ENCODE measurements at places on chromosomes 3 and 15.

GRCh38 chr15:57059026-57059660 lies 140.7 kb downstream of the TCF12 start:
- no peak for DNase-seq

- no peak for DNase-seq
Observed at GRCh38 chr3:119084371-119085069, 49.9 kb upstream of the IGSF11 start.

DNA sequence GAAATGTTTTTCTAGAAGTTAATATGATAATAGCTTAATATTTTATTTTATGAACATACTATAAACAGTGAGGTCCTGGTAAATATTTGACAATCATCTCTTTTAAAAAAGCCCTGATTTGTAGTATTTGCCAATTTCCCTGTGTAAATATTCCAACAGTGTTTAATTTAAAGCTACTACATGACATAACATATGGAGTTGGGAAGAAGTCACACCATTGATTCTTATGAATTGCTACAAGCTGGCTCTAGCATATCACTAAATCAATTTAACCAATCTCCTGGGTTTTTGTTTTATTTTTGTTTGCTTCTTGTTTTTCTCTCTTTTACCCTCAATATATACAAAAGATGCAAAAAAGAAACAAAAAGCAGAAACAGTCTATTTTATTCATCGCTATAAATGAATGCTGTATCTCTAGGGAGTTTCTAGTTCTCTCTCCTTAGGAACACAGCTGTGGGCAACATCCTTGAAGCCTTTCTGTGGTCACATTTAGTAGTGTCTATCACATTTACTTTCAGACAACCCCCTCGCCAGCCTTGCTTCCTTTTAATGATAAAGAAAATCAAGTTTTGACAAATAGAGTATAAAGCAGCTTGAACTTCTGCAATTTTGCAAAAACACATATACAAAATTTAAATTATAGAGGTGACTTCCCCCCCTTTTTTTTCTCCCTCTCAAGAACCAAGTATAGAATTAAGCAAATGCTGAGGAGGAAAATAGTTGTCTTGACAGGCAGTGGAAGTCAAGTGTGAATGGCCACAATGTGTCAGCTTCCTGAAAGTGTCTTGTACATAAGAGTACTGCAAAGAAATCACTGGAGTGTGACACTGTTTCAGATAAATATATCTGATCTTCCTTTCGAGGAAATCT lies 21.4 kb downstream of the CCR1 start:
- no peak for DNase-seq

- DNase-seq: no peak
Observed at GRCh38 chr3:49333091-49333490, 6.8 kb downstream of the USP4 start.

DNA sequence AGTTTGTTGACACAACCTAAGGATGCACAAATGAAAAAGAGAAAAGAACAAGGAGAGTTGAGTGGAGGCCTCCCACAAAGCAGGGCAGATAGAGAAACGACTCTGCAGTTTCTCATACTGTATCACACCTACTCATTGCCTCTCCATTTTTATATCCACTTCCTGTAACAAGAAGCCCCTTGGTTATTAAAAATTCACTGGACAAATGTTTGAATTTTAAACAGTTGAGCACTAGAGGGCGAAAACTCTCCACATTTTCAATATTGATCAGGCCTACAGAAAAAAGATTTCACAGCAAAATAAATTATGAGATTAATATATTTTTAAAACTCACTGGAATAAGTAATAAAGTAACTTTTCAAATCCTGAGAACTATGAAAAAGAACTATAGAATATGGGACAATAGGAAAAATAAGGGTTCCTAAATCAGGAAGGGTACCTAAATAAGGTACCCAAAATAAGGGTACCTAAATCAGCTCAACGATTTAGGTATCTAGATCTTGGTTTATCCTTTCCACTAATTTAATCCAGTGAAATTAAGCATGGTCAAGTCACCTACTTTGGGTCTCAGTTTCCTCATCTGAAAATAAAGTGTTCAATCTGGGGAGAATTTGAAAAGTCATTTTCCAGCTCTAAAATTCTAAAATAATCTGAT lies 47.0 kb upstream of the PPIB start:
- DNase-seq: no peak

DNA sequence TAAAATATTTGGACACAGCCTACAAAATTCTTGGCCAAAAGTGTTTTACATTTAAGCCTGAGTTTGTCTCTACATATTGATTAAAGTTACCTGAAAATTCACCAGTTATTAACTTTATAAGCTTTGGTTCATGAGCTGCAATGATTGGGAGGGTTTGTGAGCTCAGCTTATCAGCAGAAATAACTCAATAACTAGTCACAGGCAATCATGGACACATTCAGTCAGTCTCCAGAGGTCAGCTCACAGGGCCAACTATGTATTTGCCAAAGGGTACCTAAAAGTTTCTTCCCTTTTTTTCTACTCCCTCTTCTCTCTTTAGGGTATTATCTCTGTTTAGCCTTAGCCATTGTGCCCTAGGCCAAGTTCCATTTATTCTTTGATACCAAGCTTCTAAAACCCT lies 145.9 kb downstream of the ZPLD1 start:
- no peak for DNase-seq

GRCh38 chr3:159928666-159929065 lies 60.0 kb upstream of the IL12A start:
- no peak for DNase-seq

DNA sequence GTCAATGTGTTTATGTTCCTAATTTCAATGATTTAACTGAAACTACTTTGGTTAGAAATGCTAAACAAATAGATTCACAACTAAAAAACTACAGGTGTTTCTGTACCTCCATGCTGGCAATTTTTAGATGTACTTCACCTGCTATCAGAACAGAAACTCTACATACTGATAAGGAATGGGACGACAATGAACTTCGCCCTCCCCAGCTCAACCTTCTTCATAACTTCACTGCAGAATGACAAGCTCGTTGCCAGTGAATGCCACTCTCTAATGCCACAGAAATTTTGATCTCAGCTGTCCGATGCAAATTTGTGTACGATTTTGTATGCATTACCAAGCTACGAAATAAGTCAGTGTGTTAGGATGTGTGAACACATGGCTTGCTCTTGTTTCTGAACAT lies 133.4 kb downstream of the FOXP1 start:
- no peak for DNase-seq

DNA sequence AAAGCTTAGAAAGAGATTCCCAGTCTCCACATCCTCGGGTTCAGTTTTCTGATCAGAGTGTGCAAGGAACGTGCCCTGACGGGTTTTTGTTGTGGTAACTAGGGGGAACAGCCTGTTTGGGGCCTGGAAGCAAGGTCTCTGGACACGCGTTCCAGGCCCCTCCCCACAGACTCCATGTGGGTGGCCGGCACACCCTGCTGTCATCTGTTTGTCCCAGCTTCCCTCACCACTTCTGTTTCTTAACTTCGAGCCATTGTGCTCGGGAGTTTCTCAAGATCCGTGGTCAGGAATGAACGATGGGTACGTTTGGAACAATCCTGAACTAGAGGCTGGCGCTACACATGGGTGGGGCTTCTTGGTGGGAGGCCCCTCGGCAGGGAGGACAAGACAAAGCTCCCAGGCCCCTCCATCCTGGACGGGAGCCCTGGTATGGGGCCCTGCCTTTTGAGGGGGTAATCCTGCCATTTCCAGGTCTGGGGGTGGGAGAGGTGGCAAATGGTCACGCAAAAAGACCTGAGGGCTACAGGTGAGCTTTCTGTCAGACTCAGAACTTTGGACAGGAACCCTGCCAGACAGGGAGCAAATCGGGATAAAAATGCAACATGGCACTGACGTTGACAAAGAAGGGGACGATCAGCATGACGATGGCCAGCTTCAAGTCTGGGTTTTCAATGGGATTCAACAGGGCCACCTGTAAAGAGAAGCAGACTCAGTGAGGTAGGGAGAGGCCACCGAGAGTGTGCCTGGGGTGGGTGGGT lies 8.5 kb upstream of the MUSTN1 start:
- DNase-seq: no peak

DNA sequence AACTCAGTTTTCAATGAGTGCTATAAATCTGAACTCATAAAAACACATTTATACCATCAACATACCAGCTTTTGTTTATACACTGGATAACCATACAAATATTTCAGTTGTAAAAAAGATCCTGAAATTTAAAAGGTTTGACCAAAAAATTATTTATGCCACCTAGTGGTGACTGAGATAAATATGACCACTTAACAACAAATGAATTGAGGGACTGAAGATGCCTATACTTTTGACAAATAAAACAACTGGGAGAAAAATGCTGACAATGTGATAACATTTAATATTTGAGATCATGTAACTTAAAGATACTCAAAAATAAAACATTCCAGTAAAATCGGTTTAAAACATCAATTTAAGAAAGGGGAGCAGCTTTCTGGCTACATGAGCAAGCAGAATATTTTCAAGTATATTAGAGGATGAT lies 30.4 kb downstream of the ATG3 start:
- no peak for DNase-seq

GRCh38 chr3:103977417-103977816 lies 1389.3 kb upstream of the ALCAM start:
- no peak for DNase-seq
